Activated T-cell treated with anti-CD3 and anti-CD28 coated beads for 1 hour (primary cell): ENCODE measurements at places on chromosomes 13 and 19.

DNA sequence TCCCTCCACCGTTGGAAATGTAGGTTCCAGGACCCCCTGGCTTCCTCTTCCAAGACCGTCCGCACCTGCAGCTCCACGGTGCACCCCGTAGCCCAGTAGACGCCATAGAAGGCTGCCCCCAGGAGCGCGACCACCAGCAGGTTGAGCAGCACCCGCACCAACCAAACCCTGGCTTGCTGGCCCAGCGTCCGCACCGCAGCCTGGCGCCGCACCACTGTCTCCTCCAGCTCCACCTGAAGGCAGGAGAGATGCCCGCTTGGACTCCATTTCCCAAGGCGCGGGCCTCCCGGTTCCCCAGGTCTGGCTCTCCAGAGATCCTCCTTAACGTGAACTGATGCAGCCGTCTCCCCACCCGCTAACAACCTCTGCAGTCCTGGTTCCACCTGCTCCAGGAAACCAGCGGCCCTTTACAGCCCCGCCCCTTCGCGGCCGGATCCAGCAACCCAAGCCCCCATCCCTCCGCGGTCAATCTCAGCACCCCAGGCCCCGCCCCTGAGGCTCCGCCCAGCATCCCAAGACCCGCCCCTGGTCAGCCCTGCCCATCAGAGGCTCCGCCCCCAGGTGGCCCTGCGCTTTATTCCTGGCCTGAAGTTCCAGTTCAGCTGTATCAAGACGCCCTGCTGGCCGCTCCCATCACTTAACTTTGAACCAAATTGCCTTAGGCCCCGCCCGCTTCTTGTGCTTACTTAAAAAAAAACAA, 5.0 kb upstream of the LENG1 start:
- DNase-seq = peak; percentile 42

DNA sequence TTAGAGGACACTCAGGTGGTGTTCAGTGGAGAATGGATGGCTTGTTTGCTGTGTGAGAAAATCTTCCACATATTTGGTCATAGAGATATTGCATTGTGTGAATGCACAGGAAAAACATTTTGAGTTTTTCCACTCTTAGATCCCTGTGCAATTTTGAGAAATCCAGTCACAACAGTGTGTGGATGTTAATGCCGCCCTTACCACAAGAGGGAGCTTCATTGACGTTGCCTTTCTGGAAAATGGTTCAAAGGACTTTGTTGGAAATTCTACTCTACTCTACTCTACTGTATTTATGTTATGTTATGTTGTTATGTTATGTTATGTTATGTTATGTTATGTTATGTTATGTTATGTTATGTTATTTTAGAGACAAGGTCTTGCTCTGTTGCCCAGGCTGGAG, 13.4 kb downstream of the ZNF20 start:
- no peak for DNase-seq

DNA sequence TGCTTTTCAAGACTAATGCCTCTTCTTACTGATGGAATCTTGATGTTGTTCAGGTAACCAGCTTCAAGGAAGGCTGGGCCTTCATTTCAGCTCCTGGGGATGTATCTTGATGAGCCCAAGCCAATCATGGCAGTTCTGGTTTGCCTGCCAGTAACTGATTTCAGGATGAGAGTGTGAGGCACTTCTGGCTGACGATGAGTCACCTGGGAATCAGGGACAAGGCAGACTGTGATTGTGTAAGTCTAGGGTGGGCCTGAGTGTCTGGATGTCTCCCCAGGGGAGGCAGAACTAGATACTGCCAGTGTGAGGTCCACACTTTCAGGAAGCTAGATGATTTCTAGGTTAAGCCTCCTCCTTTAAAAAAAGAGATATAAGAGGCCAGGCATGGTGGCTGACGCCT, 77.3 kb upstream of the KL start:
- no peak for DNase-seq

DNA sequence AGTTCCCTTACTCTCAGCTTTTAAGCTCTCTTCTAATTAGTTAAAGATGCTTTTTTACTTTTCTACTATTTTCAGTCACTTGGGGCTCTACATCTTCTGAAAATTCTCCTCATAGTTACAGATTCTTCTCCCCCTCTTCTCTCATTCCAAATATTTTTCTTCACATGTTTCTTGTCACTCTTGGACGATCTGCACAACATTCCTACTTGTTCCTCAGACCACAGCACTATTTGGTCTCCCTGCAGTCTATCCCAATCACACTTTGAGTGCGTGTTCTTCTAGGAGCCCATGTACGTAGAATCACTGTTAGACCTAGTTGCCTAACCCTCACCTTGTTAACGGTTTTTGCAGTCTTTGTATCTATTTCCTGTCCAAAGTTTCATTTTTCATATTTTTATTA, 222.5 kb upstream of the SPRY2 start:
- DNase-seq = no peak

DNA sequence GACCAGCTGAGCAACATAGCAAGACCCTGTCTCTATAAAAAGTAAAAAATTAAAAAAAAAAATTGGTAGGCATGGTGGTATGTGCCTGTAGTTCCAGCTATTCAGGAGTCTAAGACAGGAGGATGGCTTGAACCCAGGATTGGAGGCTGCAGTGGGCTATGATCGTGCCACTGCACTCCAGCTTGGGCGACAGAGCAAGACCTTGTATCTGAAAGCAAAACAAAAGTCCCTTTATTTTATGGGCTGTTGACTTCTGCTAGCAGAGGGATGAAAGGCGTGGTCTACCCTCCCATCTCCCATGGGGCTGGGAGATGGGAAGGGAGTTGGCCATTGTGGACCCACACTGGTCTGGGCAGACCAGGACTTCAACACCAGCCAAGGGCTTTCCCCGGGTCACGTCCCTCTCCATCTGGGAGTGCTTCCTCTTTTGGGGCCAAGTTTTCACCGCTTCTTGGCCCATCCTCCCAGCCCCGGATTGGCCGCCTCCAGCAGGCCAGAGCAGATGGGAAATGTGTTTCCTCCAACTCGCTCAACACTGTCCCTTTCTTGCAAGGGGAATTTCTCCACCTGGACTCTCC, 2.2 kb upstream of the TNFSF9 start:
- DNase-seq = no peak

DNA sequence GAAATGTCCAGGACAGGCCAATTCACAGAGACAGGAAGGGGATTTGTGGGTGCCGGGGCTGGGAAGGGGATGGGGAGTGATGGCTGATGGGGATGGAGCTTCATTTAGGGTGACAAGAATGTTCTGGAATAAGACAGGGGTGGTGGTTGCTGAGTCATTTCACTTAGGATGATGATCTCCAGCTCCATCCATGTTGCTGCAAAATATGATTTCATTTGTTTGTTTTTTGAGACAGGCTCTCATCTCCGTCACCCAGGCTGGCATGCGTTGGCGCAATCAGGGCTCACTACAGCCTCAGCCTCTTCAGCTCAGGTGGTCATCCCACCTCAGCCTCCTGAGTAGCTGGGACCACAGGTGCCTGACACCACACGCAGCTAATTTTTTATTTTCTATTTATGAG, 3.1 kb upstream of the JSRP1 start:
- no peak for DNase-seq

DNA sequence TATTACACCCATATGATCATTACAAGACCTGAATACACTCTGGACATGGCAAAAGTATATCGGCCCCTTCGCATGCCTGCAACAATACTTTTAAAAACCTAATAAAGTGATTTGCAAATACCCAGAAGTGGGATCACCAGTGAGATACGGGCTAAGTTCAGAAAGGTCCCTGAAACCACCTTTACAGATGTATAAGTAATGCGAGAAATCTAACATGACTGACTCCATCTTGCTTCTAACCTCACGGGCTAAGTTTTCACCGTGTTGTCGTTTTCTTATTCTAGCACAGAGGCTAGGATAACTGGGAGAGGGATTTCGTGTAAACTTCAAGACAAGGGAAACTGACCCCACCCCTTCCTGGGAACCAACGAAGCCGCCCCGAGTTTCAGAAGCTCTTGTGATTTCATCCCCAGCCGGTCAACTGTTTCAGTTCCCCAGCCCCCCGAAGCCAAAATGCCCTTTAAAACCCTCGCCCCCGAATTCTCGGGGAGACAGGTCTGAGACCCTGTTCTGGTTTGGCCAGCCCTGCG, 703 bp downstream of the NEK3 start:
- peak; percentile 0 for DNase-seq

DNA sequence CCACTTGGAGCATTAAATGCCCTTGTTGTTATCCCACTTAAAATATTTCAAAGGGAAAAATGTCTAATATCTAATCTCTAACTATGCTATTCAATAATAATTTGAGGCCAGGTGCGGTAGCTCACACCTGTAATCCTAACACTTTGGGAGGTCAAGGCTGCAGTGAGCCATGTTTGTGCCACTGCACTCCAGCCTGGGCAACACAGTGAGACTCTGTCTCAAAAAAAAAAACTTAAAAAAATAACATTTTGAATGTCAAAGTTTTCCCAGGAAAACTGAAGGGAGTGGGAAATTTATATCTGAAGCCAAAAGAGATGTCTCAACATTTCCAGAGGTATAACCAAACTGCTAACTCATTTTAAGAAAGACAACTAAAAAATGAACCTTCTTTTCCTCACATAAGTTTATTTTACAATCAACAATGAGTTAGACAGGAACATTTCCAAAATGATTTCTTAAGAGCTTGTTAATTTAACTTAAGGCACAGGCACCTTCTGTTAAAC, 47.9 kb downstream of the CAB39L start:
- DNase-seq = no peak

- DNase-seq = no peak
Observed at GRCh38 chr13:60220072-60220471, 56.3 kb upstream of the DIAPH3 start.

GRCh38 chr19:28307487-28307886, 905.5 kb downstream of the UQCRFS1 start:
- DNase-seq = no peak

DNA sequence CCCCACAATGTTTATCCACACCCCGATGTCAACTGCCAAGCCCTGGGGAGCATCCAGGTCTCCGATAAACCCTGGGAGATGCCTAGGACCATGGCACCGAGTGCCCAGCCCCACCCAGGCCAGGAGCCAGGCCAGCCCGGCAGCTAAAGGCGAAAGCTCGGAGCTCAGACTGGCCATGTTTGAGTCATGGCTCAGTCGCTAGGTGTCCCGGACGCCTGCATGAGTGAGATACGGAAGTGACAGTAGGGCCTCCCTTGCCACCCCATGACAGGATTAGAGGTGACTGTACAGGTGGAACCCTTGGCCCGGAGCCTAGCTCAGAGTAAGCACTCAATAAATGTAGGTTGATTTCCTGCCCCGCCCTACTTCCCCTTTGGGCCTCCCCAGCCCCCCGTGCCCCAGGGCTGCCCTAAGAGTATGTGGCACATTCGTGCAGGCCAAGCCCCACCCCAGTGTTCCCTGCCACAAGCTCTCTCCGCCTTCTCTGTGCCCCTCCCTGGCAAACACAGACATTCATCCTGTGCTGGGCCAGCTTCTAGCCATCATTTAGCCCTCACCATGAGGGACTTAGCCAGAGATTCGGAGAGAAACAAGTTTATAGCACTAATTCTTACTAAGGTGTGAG, 5.8 kb upstream of the TPM4 start:
- peak; percentile 79 for DNase-seq

DNA sequence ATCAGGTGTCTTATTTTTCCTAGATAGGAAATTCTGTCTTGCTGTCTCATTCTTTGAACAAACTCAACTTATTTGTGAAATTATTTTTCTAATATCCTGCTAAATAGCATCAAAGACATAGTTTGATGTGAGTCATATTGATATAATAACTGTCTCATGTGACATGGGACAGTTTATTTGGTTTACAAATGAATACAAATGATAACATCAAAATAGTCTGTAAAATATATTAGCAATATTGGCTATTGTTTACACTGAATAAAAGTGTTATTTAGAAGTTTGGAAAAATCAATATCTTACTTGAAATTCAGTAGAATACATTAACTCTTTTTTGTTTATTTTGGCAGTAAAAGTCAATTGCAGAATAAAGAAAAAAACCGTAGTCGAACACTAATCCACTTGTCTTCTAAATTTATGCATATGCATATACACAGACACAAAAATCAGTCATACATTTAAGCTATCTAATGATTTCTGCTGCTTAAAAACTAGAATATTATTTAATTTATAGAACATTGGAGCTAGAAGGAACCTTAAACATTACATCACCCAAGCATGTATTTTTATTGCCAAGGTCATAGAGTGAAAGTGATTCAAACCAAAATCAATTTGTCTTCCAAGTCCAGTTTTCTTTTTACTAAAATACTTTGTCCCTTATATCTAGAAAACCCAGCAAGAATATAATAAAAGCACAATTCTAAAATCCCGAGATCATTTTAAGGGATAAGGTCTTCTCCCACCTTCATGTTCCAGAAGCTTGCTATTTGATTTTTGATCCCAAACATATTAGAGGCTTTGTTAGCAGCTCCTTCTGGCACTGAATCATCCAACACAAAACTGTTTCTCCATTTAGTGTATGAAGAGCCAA, 776.5 kb upstream of the SLITRK1 start:
- no peak for DNase-seq

DNA sequence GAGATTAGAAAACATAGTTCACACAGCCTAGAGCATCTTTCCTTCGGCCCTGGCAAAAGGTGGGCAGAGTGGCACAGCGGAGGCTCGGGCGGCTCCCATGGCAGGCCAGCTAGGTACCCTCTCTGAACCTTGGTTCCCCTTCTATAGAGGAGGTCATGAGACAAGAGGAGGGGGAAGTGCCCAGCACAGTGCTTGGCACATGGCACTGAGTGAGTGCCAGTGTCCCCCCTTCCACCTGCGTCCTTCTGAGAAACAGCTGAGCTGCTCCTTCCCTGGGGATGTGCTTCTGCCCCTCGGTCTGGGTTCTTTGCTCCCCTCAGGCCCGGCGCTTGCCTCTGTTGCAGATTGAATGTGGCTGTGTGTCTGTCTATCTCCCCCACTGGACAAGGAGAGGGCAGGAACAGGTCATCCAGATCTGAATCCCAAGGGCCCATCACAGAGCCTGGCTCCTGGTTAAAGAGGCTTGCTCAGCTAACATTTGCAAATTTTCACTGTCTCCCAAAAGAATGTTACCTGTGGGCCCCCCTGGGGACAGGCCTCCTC, 165.6 kb downstream of the USP12 start:
- no peak for DNase-seq

- DNase-seq = no peak
Observed at GRCh38 chr13:32297206-32297605, 18.0 kb downstream of the ZAR1L start.

DNA sequence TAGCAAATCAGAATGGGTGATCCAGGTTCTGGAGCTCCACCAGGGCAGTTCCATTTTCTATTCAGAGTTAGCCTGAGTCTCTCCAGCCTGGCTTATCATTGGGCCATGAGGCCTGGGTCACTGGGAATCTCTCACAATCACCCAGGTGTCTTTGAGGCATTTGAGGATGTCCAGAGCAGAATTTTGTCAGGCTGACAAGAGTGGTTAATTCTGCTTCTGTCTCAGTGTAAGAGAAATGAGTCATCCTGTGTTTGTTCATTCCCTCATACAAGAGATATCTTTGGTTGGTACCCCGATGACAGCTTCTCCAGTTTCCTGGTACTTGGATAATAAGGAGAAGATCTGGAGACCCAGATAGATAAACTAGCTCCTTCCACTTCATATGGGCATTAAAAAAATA, 10.4 kb downstream of the ZNF93 start:
- no peak for DNase-seq

GRCh38 chr19:10078329-10078728, 7.8 kb upstream of the SHFL start:
- no peak for DNase-seq
